ENCODE measurements at places on chromosomes 12 and 14.

- no peak for DNase-seq
Measured at GRCh38 chr12:53353257-53353655, 17.1 kb upstream of the SP7 start.

DNA sequence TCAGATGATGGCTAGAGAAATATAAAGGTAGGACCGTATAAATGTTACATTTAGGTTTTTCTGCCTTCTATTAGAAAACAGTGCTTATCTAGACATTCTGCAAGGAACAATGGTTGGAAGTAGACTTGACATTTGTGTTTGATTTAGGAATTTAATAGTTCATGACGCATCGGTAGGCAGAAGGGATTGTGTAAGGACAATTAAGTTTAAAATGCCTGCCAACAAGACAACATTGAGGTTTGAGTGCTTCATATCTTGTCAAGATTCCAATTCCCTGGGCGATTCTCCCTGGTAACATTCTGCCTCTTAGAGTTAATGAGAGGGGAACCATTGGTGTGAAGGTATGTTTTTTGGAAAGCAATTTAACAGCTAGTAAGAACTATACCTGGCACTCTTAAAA lies 186.8 kb upstream of the RBM19 start:
- DNase-seq, result no peak

DNA sequence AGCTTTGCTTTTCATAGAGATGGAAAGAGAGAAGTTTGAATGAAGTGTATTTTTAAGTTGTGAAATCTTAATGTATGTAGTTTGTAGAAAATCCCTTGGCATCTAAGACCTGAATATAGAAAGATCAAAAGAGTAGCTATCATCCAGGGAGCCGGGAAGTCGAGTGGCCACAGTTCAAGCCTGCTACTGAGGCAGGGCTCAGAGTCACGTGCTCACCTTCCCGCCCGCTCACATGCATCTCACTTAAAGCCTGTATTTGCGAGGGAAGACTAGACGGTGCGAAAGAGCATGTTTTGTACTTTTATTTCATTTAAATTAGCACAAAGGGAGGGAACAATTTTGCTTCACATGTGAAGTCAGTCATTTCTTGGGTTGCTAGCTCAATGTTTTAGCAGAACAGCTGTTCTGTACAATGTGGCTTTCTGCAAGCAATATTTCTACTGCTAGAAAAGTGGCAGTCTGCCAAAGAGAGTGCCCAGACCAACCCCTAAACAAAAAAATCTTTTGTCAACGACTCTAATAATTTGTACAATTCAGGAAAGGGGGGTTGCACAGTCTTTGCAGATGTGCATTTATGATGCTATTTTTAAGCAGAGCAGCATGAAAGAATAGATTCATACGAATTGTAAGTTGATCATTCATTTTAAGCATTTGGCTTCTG lies 290.7 kb downstream of the NPAS3 start:
- DNase-seq, result no peak

- no peak for DNase-seq
Measured at GRCh38 chr14:75984674-75985073, 889 bp upstream of the IFT43 start.

GRCh38 chr14:73797543-73798265 lies 53.9 kb upstream of the PTGR2 start:
- DNase-seq, result no peak

GRCh38 chr12:19402743-19403431 lies 36.4 kb upstream of the AEBP2 start:
- no peak for DNase-seq

GRCh38 chr12:14992673-14993072 lies 19.8 kb downstream of the PDE6H start:
- no peak for DNase-seq

GRCh38 chr12:51911307-51911706 lies 4.0 kb downstream of the ACVRL1 start:
- DNase-seq, result no peak

GRCh38 chr14:103169954-103170353 lies 46.7 kb downstream of the TNFAIP2 start:
- no peak for DNase-seq

- DNase-seq, result no peak
Measured at GRCh38 chr12:128709660-128710059, 114.1 kb downstream of the SLC15A4 start.

DNA sequence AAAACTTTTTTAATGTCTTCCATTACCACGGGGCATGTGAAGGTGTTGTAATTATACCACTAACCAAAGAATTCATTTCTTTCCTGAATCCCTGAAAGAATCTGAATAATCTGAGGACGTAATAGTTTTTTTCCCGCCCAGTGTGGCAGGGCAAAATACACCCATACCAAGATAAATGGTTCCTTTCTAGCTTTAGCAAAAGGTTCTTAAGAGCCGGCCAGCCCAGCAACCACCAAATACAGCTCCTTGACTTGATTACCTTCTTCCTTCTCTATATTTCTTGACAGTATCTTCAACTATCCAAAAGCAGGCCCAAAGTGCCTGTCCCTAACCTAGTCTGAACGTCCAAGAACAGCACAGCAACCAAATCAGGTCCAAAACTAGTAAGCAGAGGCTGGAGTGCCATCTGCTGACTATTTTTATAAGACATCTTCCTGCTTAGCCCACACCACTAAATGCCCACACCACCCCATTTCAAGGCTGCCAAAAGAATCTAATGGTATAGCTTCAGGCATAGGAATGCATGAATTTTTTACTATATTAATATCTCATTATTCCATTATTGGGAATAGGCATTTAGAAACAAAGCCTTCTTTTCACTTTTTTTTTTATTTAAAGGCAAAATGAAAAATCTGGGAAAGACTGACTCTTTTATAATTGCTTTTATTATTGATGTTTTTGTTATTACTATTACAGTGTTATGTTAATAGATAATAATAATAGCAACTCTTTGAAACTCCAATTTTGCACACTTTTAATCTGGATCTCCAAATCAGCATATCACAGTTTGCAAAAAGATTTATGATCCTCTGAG lies 524.4 kb downstream of the MED13L start:
- peak; percentile 81 for DNase-seq

DNA sequence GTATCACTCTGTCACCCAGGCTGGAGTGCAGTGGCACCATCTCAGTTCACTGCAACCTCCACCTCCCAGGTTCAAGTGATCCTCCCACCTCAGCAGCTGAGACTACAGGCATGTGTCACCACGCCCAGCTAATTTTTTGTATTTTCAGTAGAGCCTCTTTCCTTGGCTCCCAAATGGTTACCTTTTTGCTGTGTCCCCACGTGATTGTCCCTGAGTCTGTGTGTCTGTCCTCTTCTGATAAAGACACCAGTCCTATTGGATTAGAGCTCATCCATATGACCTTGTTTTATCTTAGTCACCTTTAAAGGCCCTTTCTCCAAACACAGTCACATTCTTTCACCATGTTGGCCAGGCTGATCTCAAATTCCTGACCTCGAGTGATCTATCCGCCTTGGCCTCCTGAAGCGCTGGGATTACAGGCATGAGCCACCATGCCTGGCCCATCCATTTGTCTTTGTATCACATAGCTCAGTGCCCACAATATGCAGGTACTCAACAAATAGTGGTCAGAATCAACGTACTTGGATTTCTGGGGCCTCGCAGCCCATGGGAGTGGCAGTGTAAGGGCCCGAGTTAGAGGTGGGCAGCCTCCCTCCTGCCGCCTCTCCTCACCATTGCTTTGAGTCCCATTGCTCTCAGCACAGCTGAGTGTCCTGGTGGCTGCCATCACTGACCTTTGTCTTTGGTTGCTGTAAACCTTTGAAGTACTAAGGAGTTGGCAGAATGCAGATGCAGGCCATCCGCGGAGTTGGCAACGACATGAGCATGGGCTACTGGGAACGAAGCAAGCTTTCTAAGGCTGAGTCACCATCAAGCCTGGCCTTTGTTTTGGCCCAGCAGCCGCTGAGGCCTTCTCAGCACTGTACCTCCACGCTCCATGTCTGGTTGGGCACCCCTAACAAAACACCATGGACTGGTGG lies 9.3 kb downstream of the TPCN1 start:
- no peak for DNase-seq

DNA sequence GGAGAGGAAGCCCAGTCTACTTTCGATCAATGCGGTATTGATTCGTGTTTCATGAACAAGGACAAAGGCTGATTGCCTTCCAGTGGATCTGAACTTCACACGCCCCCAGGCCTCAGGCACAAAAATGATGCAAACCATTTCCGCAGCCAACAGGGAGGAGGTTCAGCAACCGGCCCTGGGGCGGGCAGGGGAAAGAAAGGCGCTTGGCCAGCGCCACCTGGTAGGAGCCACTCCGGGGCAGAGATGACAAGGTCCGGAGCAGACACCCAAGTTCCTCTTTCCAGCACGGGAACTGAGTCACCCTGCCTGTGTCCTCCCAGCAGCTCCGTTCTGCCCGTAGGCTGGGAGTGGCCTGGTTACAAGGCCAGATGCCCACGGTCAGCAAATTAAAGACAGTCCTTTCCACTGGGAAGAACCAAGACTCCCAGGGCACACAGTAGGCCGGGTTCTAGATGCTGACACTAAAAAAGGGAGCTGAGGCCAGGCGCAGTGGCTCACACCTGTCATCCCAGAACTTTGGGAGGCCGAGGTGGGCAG lies 136.3 kb downstream of the SCARB1 start:
- no peak for DNase-seq

- peak; percentile 38 for DNase-seq
Measured at GRCh38 chr12:50637870-50638481, 125.9 kb upstream of the ATF1 start.

- DNase-seq, result no peak
Measured at GRCh38 chr12:51326698-51327439, 2.9 kb upstream of the BIN2 start.

DNA sequence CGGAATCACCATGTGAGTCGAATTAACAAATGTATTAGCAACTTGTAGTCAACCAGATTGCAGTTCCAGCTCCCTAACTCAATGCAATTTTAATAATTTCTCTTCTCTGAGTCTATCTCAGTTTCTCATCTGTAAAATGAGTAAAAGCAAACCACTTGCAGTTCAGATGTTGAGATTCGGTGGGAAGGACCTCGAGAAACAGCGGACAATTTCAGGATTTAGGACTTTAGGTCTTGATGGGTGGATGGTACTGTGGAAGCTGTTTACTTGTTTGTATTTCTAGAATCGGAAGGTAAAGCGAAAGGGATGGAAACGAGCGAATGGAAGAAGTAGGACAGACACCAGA lies 510 bp upstream of the TTC8 start:
- no peak for DNase-seq

DNA sequence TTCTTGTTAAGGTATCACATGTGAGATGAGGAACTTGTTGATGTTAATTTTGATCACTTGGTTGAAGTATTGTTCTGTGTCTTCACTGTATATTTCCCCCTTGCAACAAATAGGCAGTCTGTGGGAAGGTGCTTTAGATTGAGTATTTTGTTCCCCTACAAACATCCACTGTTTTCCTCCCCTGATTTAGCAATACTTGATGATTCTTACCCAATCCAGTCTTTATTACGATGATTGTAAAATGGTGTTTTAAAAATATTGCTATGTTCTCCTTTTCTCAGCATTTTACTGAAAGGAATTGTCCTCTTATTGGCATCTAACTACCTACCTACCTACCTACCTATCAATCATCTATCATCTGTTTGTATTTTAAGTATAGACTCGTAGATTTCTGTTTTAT lies 66.3 kb downstream of the ETNK1 start:
- no peak for DNase-seq

- DNase-seq, result no peak
Measured at GRCh38 chr14:65506801-65507200, 94.3 kb downstream of the FUT8 start.

GRCh38 chr12:28446031-28446430 lies 255.8 kb downstream of the CCDC91 start:
- no peak for DNase-seq

GRCh38 chr14:56895154-56895553 lies 84.9 kb upstream of the OTX2 start:
- no peak for DNase-seq

DNA sequence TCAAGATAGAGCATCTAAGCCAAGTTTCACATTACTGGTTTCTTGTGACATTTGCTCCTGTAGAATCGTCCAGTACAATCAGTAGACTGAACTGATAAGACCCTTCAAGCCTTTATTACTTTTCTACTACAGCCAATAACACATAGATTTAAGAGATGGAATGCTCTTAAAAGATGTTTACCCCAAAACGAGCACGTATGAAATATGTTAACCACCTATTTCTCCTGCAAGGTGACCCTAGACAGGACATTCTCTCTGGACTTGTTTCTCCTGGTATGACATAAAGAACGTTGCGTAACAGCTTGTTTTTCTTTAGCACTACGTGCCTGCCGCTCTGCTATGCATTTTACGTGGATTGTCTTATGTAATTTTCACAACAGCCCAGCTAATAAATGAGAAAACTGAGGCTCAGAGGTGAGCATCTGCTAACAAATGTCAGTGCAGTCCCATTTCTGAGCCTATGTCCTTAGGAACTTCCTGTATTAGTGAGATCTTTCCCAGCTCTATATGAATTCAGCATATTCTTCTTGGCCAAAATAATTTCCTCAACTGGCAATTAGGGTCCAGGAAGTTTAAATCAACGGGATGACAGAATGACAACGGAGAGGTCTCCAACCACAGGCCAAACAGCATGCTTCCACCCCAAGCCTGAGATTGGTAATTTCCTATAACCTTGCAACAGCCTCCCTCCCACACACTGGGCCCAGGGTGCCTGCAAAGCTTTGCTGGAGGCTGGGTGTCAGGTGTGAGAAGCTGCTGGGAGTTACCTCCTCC lies 3.7 kb downstream of the NFKBIA start:
- no peak for DNase-seq

DNA sequence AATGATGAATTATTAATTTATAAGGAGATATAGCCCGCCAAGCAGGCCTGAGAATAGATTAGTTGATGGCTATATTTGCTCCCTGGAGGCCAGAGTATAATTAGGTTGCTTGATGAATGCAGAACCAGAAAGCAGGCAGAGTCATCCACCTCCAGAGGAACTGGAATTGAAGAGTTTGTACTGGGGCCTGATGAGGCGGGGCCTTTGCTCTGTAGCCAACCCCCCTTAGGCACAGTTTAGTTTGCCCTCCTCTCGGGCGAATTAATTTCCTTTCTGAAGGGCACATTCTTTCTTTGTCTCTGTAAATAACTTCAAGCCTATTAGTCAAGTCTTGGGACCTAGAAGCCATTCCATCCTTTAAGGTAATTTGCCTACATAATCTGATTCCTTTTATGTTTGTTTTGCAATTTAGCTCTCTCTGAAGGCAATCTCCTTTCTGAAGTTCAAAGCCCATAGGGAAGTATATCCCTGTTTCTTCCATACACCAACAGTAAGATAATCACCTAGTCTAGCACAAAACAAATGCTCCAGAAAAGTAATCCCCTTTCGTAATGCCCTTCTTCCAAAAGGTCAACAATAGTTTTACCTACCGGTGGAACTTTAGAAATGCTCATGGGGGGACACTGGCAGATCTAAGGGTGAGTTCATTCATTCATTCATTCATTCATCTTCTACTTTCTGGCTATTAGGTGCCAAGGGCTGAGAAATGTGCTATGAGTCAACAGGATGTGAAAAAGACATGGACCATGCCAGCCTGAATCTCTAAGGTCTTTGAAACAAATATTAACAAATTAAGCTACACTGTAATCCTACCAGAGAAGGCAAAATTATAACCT lies 84.8 kb upstream of the NUDT4 start:
- DNase-seq, result no peak
